ENCODE measurements at places on chromosomes 11 and 22. TPM values are rescaled to one million over a fixed set of nuclear protein-coding genes. Genes with fewer than 3 reads are reported as not detected.

CENATAC gene
- 11.6 TPM for total RNA-seq

OR4C45 gene
- total RNA-seq = not detected

CARD18 gene
- not detected for total RNA-seq

LGALS12 gene
- total RNA-seq = not detected

KRTAP5-9 gene
- total RNA-seq = not detected

DNA sequence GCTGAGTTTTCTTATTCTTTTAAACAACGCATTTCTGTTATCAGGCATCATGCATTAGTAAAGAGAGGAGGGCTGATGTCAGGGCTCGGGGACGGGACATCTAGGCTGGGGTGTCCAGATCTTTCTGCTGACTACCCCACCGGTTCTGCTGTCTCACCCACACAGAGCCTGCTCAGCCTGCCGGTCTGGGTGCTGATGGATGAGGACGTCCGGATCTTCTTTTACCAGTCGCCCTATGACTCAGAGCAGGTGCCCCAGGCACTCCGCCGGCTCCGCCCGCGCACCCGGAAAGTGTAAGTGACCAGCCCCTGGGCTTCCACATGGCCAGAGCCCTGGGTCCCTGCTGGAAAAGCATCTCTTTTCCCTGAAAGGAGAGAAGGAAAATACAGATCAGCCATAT, 9.4 kb downstream of the NCF4 start:
- no peak for DNase-seq

- DNase-seq = no peak
Measured at GRCh38 chr11:2589538-2589934, 110.3 kb downstream of the KCNQ1OT1 start.

DNA sequence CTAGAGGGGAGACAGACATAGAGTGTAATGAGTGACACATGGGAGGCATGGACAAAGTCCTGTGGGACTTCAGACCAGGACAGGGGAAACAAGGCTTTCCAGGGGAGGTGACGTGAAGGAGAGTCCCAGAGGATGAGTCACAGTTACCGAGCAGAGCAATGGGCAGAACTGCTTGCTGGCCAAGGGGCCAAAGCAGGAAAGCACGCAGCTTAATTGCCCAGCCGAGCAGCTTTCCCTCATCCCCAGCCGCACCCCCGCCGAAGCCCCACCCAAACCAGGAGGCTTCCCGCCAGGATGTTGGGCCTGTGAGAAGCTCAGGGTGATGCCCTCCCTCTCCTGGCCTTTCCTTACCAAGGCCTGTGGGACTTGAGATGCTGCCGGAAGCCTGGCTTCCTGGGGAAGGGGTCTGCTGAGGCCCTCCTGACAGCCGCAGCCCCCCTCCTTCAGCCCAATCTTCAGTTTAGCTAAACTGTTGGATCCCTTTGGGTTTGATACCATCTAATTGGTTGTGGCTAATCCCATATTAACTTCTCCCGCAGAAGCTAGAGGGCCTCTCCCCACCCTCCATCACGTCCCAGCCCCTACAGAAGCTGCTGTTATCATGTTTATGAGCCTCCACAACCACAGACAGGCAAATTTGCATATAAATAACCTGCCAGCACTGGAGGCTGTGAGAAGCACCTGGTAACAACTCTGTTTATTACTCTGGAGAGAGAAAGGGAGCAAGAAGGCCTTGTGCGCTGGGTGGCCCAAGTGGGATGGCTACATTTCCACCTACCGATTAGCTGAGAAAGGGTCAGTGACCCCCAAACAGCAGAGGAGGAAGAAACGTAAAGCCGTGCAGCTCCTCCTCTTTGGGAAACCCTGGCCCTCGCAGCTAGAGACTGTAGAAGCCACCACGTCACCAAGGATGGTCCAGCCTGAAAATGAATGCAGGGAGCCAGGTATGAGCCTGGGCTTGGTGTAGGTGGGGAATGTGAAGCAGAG, 80.0 kb downstream of the TRIM29 start:
- no peak for DNase-seq

- DNase-seq = no peak
Measured at GRCh38 chr11:69295995-69296889, 2.3 kb downstream of the MYEOV start.

- DNase-seq = no peak
Measured at GRCh38 chr11:45410391-45411227, 124.5 kb upstream of the SYT13 start.

GRCh38 chr11:9351321-9351881, 33.1 kb upstream of the IPO7 start:
- DNase-seq = no peak

GRCh38 chr22:28909375-28909774, 26.0 kb downstream of the ZNRF3 start:
- no peak for DNase-seq

GRCh38 chr22:30920407-30920806, 48.2 kb downstream of the MORC2 start:
- DNase-seq = no peak

GRCh38 chr22:46902436-46902835, 140.0 kb downstream of the TBC1D22A start:
- DNase-seq = no peak

GRCh38 chr11:68521969-68522652, 61.6 kb downstream of the PPP6R3 start:
- DNase-seq = no peak

DNA sequence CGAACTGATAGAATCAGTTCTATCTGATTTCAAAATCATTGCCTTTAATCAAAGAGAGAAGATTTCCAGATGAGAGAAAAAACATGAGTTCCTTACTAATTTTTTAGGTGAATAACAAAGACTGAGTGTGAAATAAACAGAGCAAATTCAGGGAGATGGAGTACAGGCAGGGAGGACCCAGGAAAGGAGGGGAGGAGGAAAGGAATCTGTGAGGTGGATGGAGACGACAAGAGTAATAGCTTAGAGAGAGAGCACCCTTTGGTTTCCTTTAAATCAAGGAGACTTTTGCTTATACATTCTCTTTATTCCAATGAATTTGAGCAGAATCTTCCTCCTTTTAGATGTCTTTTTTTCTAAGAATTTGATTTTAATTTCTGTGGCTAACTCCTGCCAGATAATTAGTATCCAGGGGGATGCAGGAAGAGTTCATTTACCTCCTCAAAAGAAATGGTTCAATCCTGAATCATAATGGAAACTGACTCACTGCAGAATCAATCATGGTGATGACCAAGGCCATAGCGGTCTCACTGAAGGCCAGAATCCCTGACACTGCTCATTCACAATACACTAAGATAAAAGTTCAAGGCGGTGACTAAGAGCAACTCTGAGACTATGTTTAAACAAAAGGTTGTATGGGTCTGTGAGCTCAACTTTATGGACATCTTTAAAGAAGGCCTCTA, 234.0 kb upstream of the ZC3H12C start:
- no peak for DNase-seq

DNA sequence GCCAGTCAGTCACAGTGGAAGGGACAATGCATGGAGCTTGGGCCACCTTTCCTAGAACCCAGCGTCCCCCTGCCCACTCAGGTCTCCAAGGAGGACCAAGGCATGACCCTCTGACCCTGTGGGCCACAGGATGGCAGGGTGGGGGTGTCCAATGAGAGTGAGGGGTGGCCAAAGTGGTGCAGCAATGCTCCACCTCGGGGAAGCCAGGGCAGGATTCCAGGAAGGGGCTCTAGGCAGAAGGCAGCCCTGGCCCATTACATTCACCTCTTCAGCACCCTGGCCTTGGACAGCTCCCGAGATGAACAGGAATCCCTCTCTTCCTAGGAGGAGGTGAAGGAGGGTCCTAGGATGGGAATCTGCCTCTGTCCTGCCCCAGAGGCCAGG, 597.5 kb downstream of the BRD1 start:
- no peak for DNase-seq

- no peak for DNase-seq
Measured at GRCh38 chr11:100823360-100823759, 136.3 kb downstream of the ARHGAP42 start.

DNA sequence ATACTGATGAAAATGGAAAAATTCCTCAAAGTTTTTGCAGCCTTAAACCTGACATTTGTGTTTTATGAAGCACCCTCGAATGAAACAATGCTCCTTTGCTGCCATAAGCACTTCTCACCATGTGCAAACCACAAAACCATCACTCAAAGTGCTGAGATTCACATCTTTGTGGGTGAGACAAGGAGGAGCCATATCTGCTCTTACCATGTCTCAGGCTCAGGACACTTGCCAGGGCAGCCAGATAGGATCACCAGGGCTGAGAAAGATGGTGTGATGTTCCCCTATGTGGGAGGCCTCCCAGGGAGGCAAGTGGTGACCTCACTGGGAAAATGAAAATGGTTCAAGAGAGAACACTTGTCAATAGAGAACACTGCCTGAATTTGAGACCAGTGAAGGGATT, 120.4 kb downstream of the CCDC34 start:
- no peak for DNase-seq

DNA sequence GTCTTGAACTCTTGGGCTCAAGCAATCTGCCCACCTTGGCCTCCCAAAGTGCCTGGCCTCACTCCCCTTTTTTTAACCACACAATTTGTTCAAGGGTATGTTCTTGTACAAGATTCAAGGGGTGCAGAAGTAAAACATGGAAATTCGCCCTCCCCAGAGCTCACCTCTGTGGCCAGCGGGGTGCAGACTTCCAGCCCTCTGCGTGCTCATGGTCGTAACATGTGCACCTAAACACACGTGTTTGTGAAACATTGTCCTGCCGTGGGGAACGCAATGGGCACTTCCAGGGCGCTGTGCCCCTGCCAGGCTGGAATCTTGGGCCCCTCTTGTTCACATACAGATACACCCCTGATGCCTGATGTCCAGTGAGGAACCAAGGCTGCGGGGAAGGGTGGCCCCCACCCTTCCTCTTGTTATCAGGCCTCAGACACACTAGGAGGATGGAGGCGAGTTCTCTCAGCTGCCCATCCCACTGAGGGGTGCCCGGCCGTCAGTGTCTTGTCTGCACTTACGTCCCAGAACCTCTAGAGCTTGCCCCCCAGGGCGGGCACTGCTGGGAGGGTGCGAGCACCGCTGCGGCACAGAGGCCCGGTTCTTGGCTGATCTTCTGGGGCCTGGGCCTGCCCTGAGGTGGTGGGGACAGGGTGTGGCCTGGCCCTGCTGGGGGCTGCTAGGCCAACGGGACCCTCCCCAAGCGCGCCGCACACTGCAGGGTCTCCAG, 4.1 kb upstream of the EPS8L2 start:
- no peak for DNase-seq
